ENCODE measurements at places on chromosomes 4 and X.

DNA sequence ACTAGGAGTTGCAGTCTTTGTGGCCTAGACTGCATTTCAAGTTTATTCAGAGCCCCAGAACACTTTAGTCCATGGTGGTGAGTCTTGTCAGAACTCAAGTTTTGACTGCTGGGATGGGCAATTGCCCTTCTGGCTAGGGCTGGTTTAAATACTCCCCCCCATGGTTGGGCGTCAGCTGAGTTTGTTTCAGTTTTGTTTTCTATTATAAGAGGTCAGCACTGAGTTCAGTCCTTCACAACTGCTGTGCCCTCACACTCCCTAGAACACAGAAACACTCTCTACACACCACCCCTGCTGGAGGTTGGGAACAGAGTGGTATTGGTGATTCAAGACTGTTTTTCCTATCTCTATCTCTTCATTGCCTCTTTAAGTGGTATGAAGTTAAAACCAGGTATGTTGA lies 217.0 kb downstream of the GUCY2F start:
- DNase-seq: no peak

DNA sequence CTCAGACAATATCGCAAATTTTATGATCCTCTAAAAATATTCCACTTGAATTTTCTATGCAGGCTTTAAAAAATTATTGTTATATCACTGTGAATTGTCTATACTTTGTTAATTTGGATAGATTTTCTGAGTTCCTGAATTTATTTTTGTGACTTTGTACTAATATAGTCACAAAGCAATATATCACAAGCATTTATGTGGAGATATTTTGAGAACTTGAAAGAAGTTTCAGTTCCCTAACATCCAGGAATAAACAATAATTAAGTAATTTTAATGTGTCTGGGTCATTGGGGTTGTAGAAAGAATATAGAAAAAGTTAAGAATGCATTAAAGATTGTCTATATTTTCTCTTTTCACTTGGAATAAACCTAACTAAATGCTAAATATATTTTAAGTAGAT lies 32.0 kb downstream of the CXCL8 start:
- no peak for DNase-seq

DNA sequence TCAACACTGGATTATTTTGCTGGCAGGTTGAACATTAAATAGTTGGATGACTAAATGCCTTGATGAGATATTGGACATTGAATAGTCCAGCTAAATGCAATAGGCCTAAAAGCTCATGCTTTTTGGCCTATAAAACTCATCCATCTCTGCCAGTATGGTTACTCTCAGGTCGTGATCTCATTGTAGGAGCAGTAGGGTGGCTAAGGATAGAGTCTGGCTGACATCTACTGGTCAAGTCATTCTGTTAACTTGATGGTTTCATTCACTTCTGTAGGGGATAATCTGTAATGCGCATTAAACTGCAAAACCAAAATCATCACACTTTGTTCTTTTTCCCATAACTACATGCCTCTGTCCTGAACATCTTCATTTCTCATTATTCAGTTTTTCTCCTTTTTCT lies 227.0 kb downstream of the DKK2 start:
- no peak for DNase-seq

- DNase-seq: no peak
These were observed 13.1 kb upstream of the SLC9B1 start for GRCh38 chr4:103032574-103032973.

Measured in uterus (tissue), 4 donors.